Fibroblast of skin of abdomen (primary cell): ENCODE measurements at places on chromosomes 5 and 9.
A peak's percentile ranks its signal among the peaks of the same experiment; 100 is the strongest.

GRCh38 chr9:113274474-113275156 lies 757 bp downstream of the CDC26 start:
- peak; percentile 57 for DNase-seq

DNA sequence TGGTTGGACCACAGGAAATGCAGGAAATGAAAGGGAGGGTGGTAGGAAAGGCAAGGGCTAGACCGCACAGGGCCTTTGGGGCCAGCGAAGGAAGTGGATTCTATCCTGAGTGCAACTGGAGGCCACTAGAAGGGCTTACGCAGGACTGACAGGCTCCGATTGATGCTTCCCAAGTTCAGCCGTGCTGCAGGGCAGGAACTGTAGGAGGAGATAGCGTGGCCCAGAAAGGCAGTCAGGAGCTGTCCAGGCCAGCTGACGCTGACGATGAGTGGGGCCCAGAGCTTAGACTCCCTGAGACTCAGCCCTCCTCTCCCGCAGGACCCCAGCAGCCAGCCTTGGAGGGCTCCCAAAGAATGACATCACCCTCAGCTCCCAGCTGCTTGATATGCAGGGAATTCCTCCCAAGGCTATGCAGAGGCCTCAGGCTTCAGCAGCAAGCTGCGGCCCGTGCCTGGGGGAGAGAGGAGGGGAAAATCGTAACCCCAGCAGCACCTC lies 48.8 kb downstream of the KCNIP1 start:
- DNase-seq: peak; percentile 92

DNA sequence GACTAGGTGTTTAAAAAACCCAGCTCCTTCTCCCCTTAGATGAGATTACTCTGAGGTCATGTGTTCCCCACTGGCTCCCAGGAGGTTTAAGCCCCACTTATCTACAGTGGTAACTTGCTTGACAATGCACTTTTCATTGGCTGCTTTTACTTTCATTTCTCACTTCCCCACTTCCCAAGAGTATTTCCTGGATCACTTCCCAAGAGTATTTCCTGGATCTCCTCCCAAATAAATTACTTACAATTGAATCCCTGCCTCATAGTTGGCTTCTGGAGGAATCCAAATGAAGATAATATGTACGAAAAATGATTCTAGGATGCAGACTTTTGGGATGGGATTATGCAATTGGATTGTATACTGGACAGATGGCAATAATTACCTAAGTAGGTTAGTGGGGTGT lies 47.1 kb upstream of the CHSY3 start:
- DNase-seq: peak; percentile 20

DNA sequence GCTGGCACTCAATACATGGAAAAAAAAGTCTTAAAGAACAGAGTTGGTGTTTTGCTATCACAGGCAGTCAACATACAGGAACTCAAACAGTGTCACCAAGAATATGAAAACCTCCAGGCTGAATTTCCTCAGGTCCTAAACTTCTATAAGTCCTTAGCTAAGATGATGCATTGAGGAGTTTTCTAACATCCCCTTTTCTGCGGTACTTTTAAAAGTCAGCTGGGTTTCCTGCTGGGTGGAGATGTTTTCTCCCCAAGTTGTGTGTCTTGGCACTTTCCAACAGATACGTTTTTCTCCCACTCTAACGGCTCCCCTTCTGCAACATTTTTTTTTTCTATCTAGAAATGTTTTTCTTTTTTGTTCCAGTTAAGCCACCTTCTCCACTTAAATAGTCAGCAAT lies 244.8 kb upstream of the HAPLN1 start:
- no peak for DNase-seq

DNA sequence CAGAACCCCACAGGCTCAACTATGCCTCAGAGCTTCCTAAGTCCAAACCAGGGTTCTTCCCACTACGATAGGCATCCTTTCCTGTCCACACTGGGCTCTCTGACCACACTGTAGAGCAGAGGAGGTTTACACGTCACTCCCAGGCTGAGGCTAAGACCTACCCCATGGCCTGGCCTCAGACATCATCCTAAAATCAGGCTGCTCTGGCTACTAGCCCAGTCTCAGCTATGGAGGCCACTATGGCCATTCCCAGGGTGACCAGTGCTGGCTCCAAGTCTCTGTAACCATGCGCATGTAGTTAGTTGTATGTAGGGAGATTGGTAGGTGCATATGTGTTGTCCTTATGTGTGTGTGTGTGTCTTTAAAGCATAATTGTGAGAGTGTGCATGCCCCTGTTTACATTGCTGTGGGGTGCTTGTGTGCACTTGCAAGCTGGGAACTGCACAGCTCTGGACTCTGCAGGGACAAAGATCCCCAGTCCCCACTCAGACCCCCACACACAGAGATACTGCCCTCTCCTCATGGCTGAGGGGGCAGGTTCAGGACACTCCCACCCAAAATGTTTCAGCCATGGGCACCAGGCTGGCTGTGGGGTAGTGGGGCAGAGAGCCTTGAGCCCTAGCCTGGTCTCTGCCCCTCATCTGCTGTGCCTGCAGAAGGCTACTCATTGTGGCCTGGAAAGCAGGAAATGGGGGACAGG lies 12.3 kb downstream of the PDLIM4 start:
- DNase-seq: no peak
